ENCODE measurements at places on chromosomes 5 and 9. TPM values are rescaled to one million over a fixed set of nuclear protein-coding genes. Genes with fewer than 3 reads are reported as not detected.

- no peak for DNase-seq
These were observed 53.7 kb downstream of the IPPK start for GRCh38 chr9:92616199-92616641.

Gene ESM1
- polyA plus RNA-seq = not detected

- no peak for DNase-seq
These were observed 1.6 kb downstream of the ATP10B start for GRCh38 chr5:160850421-160850820.

Gene GRIA1
- not detected for polyA plus RNA-seq

Measured in A549 (cell line).